ENCODE measurements at places on chromosomes 7 and 10.

DNA sequence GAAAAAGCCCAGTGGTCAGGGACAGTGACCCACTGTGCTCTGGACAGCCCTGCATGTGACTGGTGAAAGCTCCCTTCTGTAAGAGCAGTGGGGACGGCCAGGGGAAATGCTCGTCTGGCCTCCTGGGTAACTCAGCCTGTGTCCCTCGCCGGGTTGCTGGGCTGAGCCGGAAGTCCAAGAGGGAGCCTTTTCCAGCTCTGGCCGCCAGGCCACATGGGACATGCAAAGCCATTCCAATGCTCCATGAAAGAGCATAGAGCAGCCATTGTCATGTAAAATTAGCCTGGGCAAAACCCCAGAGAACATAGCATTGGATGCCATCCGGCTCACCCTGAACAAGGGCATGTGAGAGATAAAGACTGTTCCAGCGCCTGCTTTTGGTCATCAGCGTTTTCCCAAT, 64.9 kb upstream of the ADRB1 start:
- no peak for DNase-seq

DNA sequence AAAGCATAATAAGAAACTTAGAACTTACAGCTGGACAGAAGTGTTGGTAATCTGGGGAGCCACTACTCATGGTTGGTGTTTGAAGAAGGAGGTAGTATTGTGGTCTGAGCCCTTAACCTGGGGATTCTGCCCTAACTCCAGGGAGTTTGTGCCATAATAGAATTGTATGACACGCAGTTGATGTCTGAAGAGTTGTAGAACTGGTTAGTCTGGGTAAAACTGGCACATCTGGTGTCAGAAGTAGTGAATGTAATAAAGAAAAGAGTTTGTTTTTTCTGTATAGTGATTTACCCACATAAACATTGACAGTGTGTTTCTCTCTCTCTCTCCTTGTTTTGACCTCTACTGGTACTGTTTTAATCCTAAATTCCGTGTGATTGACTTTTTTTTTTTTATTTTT, 448.1 kb upstream of the SEMA3D start:
- no peak for DNase-seq

DNA sequence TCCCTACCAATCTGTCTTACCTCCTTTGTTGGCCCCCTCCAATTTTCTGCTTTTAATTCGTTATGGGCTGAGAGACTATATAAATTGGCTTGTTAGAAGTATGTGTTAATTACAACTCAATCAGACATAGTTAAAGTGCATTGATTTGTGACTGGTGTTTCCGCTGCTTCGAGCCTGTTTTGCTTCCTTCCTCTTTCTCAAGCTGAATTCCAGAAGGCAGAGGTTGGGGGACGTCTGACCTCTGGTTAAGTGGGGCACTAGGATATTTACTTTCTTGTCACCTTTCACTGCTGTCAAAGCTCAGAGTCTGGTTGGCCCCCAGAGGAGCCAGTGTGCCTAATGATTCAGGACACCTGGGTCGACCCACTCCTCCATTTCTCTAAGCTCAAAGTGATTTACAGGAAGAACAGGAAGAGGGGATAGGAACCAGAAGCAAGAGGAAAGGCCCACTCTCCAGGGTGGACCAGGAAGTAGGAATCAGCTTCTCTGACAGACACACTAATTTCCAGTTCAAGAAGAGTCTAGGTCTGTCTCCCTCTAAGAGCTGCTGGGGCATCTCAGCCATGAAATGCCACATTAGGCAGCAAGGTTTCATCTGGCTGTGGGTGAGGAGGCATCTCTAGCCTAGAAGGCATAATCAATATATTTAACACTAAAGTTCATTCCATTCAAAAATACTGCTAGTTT, 397.2 kb upstream of the NPVF start:
- DNase-seq, result no peak

GRCh38 chr7:131289051-131289450, 38.6 kb upstream of the MKLN1 start:
- no peak for DNase-seq

DNA sequence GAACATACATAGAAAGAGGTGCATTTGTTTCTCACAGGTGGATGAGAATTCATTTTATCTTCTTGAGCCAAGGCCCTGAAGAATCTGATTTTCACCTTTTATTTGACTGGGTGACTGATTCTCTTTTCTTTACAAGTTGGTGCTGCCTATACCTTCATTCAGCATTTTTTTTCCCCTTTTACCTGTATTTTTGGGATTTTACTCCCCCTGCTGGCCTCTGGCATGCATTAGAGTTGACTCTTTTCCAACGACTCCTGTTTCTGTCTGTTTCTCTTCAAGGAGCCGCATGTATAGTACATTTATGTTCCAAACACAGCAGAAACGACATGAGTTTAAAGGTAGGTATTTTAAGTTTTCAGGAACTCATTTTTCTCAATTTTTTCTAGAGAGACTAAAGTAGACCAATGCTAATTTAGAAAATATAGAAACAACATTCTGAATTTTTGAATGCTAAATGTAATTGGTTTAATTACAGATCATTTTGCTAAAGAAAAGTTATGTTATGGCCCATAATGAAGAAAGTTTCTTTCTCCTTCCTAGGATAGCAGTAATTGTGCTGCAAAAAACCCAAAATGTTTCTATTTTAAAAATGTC, 149.8 kb upstream of the HDAC9 start:
- DNase-seq, result no peak

Data from stimulated activated CD4-positive, alpha-beta T cell treated with anti-CD3 and anti-CD28 coated beads, Interleukin-1b, Interleukin-23, amount 100 ng/mL, for 1 hour (primary cell).